ENCODE measurements at places on chromosomes 11 and 22. TPM values are rescaled to one million over a fixed set of nuclear protein-coding genes. Genes with fewer than 3 reads are reported as not detected.

- no peak overlapping the region for H3K27ac ChIP-seq
- no peaks in the 10 kb centered on the region for H3K4me1 ChIP-seq
- no peak overlapping the region for H3K4me3 ChIP-seq
- H3K27me3 ChIP-seq, result peaks cover 21% of the 10 kb centered on the region
Measured at GRCh38 chr11:85301895-85302678, 325.1 kb downstream of the DLG2 start.

DNA sequence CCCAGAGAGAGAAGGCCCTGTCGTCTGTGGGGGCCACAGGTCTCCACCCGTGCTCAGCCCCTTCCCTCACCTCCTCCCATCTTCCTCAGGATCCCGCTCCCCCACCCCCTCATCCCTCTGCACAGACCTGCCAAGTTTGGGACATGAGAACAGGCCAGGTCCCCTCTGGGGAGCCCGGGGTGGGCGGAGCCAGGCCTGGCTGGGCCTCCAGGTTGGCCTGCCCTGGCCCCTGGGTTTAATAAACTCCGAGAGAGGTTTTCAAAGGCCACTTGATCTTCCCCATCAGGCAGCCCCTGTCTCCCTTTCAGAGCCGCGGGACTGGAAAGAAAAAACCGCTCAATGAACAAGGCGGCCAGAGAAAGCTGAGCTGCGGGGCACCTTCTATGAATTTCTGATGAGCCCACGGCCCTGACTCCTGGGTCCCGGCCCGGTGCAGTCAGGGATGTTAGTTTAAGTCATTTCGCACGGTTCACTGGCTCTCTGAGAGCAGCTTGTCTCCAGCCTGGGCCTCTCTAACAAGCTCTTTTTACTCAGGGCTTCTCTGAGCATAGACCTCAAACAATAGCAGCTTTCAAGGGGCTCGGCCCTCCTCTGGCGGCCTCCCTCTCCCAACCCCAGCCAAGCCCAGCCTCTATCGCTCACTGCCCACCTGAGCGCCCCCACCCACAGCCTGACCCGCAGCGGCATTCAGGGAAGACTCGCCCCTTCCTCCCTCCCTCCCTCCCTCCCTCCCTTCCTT lies 64.8 kb downstream of the RPUSD4 start:
- H3K4me1 ChIP-seq, result no peaks in the 10 kb centered on the region
- no peak overlapping the region for H3K4me3 ChIP-seq

GRCh38 chr11:7381937-7382336 lies 103.4 kb upstream of the OLFML1 start:
- no peaks in the 10 kb centered on the region for H3K4me1 ChIP-seq
- no peak overlapping the region for H3K4me3 ChIP-seq
- H3K36me3 ChIP-seq, result no peaks in the 10 kb centered on the region
- peaks cover 18% of the 10 kb centered on the region for H3K27me3 ChIP-seq

GRCh38 chr11:90844041-90844440 lies 621.2 kb upstream of the CHORDC1 start:
- H3K4me3 ChIP-seq, result no peak overlapping the region
- DNase-seq, result no peak
- no peaks in the 10 kb centered on the region for H3K36me3 ChIP-seq

- no peak overlapping the region for H3K27ac ChIP-seq
- no peaks in the 10 kb centered on the region for H3K4me1 ChIP-seq
- no peak overlapping the region for H3K4me3 ChIP-seq
- no peak for DNase-seq
- peaks cover 12% of the 10 kb centered on the region for H3K27me3 ChIP-seq
- H3K36me3 ChIP-seq, result no peaks in the 10 kb centered on the region
Measured at GRCh38 chr11:133832991-133833897, 12.1 kb downstream of the SPATA19 start.

- H3K4me3 ChIP-seq, result no peak overlapping the region
- H3K27me3 ChIP-seq, result no peaks in the 10 kb centered on the region
- no peaks in the 10 kb centered on the region for H3K36me3 ChIP-seq
- peaks cover 6% of the 10 kb centered on the region for H3K4me1 ChIP-seq
- H3K27ac ChIP-seq, result no peak overlapping the region
Measured at GRCh38 chr11:73983741-73984538, 1.3 kb upstream of the UCP2 start.

DNA sequence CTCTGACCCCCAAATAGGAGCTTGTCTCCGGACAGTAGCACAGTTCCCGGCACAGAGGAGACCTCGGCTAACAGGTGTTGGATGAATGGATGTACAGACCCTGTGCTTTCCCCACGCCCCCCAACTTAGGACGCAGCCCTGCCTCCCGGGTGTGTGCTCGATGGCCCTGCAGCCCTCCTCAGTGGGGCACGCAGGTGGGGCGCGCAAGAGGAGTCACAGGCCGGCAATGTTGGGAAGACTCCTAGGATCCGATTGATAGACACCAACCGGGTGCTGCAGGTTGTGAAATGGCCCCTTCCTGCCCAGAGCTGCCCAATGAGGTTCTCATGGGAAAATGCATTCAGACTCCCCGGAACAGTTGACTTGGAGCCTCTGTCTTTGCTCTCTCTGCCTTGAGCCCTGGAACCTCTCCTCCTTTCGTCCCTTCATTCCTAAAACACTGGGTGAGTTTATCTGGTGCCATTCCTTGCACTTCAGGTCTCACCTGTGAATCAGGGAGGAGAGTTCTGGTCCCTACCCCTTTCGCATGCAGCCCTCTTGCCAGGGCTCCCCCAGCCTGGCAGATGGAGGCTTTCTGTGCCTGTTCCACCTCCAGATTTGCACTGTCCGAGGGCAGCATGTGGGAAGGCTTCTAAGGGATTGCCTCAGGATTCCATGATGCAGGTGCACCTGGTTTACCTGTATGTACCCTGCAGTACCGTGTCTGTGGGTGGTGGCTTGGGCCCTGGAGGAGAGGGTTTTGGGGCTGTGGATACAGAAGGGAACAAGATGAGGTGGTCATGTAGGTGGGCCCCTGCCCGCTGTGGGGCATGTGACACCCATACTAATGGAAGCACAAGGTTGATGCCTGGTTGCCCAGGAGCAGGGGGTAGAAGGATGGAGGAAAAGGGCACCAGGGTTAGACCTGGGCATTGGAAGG lies 1.2 kb downstream of the MICALL1 start:
- H3K27me3 ChIP-seq, result no peaks in the 10 kb centered on the region
- peaks cover 10% of the 10 kb centered on the region for H3K36me3 ChIP-seq
- H3K4me3 ChIP-seq, result peak overlapping the region; percentile 78
- peak; percentile 53 for DNase-seq

- no peaks in the 10 kb centered on the region for H3K27me3 ChIP-seq
- H3K4me3 ChIP-seq, result no peak overlapping the region
- H3K4me1 ChIP-seq, result peaks cover 2% of the 10 kb centered on the region
- DNase-seq, result no peak
- peaks cover 42% of the 10 kb centered on the region for H3K36me3 ChIP-seq
- no peak overlapping the region for H3K27ac ChIP-seq
Measured at GRCh38 chr11:68812526-68812925, 29.2 kb downstream of the CPT1A start.

DNA sequence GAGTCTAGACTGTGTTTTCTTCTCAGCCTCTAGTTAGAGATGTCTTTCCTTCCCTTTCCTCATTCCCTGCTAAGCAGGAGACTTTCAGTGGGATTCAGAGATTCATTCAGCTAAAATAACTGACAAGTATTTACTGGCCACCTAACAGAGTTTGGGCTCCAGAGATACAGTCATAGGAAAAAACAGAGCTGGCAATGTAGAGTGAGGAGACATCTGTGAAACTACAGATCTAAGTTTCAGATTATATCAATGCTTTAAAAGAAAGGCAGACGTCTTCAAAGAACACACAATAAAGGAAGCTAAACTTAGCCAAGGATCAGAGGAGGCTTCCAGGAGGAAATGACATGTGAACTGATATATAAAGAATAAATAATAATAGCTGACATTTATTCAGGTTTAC lies 355.6 kb upstream of the DDI1 start:
- no peaks in the 10 kb centered on the region for H3K27me3 ChIP-seq
- DNase-seq, result no peak
- no peak overlapping the region for H3K4me3 ChIP-seq
- H3K4me1 ChIP-seq, result peaks cover 8% of the 10 kb centered on the region

DNA sequence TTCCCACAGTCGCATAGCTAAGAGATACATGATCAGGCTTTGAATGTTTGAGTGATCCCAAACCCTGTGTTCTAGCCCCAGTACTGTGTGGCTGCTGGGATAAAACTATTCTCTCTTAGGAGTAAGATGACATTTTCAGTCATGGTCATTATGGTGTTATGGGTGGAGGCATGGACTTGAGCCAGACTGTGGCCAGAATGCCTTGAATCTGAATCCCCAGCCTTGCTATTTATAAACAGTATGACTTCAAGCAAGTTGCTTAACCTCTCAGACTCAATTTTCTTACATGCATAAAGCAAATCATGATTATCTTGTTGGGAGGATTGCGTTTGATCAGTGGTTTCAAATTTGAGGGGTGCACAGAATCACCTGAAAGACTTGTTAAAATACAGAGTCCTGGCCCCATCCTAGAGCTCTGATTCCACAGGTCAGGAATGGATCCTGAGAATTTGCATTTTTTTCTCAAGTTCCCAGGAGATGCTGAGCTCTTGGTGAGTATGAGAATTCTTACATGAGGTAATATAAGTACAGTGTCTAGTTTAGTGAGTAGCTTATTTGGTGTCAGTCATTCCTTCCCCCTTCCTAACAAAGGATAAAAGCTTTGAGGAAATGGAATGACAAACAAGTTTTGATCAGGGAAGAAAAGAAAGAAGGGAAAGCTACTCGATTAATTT lies 571.7 kb downstream of the METTL15 start:
- H3K36me3 ChIP-seq, result no peaks in the 10 kb centered on the region
- H3K4me1 ChIP-seq, result peaks cover 12% of the 10 kb centered on the region
- H3K4me3 ChIP-seq, result no peak overlapping the region
- no peaks in the 10 kb centered on the region for H3K27me3 ChIP-seq

GRCh38 chr11:77071671-77072605 lies 5.2 kb downstream of the CAPN5 start:
- H3K4me1 ChIP-seq, result peaks cover 11% of the 10 kb centered on the region
- no peak overlapping the region for H3K27ac ChIP-seq
- H3K4me3 ChIP-seq, result no peak overlapping the region
- H3K27me3 ChIP-seq, result no peaks in the 10 kb centered on the region
- no peak for DNase-seq

- peak overlapping the region; percentile 33 for H3K27ac ChIP-seq
- peak; percentile 68 for DNase-seq
- H3K4me3 ChIP-seq, result no peak overlapping the region
- peaks cover 38% of the 10 kb centered on the region for H3K36me3 ChIP-seq
- H3K4me1 ChIP-seq, result peaks cover 7% of the 10 kb centered on the region
- H3K27me3 ChIP-seq, result no peaks in the 10 kb centered on the region
Measured at GRCh38 chr22:40022536-40023240, 27.9 kb downstream of the FAM83F start.

DNA sequence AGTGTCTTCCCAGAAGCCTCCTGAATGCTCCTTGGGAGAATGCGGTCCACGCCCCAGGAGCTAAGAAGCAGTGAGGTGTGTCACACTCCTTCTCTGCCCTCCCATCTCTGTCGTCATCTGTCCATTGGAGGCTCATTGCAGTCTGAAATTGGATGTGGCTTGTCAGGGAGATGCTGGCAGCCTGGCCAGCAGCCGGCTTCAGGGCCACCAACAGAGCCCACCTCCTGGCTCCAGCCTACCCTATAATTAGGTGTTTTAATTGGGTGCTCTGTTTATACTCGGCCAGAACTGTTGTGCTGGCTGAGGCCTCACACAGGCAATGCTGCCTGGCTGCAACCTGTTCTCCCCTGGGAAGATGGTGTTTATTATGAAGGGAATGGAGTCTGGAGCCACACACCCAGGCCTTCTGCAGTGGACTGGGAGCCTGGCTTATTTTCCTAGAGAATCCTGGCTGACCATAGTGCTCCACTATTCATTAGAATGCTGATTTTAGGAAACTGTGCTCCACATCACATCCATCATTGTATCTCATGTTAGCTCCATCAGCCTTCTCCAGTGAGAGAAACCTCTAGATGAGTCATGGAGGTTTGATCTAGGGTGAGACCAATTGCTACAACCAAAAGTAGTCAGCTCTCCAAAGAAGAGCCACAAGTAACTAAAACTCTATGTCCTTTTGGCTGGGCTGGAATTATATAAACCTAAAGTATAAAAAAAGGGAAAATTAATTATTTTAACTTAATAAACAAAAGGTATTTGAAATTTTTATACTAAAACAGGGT lies 86.8 kb upstream of the CRTAM start:
- peaks cover 8% of the 10 kb centered on the region for H3K4me1 ChIP-seq
- H3K36me3 ChIP-seq, result no peaks in the 10 kb centered on the region
- DNase-seq, result peak; percentile 13
- no peak overlapping the region for H3K4me3 ChIP-seq
- no peaks in the 10 kb centered on the region for H3K27me3 ChIP-seq
- H3K27ac ChIP-seq, result no peak overlapping the region

- no peak overlapping the region for H3K27ac ChIP-seq
- no peak for DNase-seq
- H3K4me3 ChIP-seq, result no peak overlapping the region
- no peaks in the 10 kb centered on the region for H3K4me1 ChIP-seq
- H3K27me3 ChIP-seq, result no peaks in the 10 kb centered on the region
Measured at GRCh38 chr11:1285316-1285744, 24.1 kb downstream of the TOLLIP start.

- peaks cover 53% of the 10 kb centered on the region for H3K4me1 ChIP-seq
- no peak for DNase-seq
Measured at GRCh38 chr22:42997582-42998090, 17.3 kb downstream of the PACSIN2 start.

DNA sequence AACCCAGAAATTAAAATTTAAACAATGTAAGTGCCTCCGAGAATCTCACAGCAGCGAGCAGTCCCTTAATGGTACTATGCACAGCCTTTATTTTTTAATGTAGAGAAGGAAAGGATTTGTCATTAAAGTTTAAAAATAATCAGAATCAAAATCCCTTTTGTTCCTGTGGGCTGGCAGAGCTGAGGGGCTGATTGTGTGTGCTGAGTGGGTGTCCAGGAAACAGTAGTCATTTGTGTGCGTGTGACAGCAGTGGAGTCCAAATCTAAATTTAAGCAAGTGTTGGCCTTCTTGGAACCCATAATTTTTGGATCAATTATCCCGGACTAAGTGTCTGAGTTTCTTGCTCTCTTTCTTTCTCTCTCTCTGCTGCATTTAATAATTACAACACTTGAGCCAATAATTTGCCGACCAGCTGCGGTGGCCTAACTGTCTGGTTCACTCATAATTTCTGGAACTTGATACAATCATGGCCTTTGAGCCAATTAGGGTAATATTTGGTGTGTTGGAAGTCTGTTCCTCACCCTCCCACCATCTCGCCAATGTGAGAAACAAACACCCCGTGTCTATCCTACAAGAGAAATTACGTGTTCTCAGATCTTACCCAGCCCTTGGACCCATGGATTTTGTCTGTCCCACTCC lies 528.0 kb downstream of the SOX6 start:
- peaks cover 5% of the 10 kb centered on the region for H3K4me1 ChIP-seq
- no peaks in the 10 kb centered on the region for H3K36me3 ChIP-seq
- no peaks in the 10 kb centered on the region for H3K27me3 ChIP-seq
- H3K4me3 ChIP-seq, result no peak overlapping the region
- no peak for DNase-seq
- no peak overlapping the region for H3K27ac ChIP-seq

Gene LRRC56
- 0.75 TPM for total RNA-seq

Gene CDC42EP1
- total RNA-seq, result 86.0 TPM

Gene PGM2L1
- 0.59 TPM for total RNA-seq

Gene HPX
- total RNA-seq, result 0.71 TPM

Gene MS4A3
- not detected for total RNA-seq

Measured in MCF 10A (cell line).